ENCODE measurements at places on chromosomes 7 and 10.
A peak's percentile ranks its signal among the peaks of the same experiment; 100 is the strongest.

GRCh38 chr10:71429304-71429703 is 32.6 kb downstream of the CDH23 start:
- no peak for DNase-seq

DNA sequence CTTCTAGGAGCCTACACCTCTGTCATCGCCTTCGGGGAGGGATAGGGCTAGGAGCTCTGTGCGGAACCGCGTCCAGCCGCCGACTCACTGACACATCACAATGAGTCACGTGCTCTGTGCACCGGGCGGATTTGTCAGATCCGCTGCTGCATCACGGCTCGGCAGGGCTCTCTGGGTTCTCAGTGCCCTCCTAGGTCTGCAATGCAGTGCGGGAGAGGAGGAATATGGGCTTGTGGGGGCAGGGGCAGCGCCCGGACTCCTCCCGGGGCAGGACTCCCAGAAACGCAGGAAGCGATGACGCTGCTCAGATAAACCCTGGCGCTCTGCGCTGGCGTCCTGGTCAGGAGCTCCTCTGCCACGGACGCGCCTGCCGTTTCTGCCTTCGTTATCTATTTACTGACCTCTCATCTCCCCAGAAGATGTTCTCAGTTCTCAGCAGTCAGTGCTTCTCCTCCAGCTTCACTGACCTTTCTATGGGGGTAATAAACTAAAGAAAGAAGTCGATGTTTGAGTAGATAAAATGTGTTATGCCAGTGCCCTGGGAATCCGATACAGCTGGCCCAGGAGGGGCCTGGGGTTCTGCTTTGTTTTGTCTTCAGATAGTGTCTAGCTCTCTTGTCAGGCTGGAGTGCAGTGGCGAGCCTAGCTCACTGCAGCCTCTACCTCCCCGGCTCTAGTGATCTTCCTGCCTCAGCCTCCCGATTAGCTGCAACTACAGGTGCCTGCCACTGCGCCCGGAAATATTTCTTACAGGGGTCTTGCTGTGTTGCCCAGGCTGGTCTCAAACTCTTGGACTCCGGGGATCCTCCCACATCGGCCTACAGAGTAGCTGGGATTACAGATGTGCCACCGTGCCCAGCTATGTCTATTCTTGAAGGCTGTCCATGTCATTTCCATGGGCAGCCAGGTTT is 22.8 kb upstream of the ITGB1 start:
- DNase-seq: peak; percentile 76

DNA sequence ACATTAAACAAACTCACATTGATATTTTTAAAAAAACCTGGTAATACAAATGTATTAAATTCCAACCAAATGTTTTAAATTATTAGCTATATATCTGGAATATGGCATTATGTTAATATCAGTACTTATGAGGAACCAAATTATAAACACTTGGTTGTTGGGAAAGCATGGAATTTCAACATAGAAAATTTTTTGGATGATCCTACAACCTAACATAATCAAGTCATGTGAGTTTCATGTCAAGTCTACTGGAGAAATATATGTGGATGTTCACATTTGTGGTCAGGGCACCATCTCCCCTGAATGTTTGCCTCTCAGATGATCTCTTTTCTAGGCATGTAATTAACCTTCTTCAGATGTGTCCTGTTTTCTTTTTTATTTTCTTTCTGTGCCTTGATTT is 5.2 kb upstream of the POT1 start:
- no peak for DNase-seq

GRCh38 chr10:132606536-132607316 is 69.1 kb downstream of the INPP5A start:
- DNase-seq: no peak

GRCh38 chr10:128901236-128901635 is 565.8 kb upstream of the MGMT start:
- DNase-seq: no peak

DNA sequence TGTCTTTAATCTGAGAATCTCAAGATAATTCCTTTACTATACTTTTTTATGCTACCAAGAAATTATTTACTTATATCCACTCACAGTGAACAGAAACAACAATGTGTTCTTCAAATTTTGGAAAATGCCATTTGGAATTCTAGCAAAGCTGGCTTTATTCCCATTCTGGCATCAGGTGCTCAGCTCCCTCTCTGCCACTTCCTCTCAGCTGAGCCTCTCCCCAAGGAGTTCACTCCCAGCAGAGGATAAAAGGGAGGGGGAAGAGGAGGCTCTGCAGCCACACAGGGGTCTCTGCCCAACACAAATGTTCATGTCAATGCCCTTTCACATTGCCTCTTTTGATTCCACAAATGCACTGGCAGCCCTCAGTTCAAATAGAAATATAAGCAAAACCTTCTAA is 116.9 kb downstream of the CPEB3 start:
- DNase-seq: no peak

GRCh38 chr10:17113346-17113745 is 16.3 kb downstream of the CUBN start:
- DNase-seq: no peak

GRCh38 chr7:127532151-127532550 is 53.2 kb downstream of the GCC1 start:
- DNase-seq: no peak

DNA sequence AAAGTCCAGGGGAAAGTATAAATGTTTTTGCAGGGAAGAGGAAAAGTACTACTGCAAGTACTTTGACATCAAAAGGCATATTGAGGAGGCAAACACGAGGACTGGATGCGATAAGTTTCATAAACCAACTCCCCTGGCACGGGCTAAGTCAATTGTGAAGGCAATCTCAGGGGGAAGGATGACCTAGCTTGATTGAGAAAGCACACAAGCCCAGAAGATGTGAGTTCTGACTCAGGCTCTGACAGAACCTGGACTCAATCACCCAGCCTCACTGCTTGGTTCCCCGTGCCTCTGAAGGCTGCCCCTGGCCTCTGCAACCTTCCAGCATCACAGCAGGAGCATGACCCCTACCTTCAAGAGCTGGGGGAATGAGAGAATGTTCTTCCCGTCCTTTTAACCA is 93.2 kb upstream of the ZNF438 start:
- DNase-seq: no peak

DNA sequence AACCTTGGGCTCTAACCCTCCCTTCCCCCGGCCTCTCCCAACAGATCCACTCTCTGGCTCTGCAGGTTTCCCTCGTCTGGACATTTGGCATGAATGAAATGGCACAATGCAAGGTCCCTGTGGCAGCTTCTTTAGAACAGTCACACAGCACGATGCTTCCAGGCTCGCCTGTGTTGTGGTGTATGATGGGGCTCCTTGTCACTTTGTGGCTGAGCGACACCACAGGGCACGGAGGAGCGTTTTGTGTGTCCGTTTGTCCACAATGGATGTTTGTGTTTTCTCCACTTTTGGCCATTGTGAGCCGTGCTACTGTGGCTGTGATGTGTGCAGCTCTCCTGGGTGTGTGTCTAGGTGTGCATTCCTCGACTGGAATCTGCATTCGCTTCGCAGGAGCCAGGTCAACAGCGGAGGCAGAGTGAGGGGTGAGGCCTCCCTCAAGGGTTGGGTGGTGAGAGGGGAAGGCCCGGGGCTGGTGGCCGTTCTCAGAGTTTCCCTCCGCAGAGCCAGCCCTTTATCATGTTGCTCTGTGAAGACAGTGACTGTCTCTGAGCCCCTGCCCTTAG is 22.3 kb upstream of the SHH start:
- no peak for DNase-seq

DNA sequence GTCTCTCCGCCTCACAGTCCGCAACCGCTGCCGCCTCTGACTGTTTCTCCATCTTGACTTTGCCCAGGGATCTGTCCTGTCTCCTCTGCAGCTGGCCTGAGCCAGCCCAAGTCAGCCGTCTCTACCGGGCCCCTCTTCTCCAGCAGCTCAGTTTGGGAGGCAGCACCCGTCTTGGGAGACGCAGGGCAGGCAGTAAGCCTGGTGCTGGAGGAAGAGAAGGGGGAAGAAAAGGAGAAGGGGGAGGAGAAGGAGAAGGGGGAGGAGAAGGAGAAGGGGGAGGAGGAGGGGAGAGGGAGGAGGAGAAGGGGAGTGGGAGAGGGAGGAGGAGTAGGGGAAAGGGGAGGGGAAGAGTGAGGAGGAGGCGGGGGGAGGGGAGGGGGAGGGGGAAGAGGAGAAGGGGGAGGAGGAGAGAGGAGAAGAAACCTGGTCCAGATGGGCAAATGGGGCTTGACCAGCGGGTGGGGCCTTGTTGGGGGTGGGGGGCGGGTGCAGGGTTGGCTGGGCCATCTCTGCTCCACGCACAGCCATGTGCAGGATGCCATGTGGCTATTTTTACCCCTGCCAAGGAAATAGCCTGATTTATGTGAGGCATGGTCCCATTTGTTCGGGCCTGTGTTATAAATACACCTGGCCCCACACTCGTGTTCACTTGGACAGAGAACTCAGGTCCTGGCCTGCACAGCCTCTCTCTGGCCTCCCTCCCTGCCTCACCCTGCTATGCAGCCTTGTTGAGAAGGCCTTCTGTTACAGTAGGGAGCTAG is 35.9 kb upstream of the FZD9 start:
- no peak for DNase-seq

- DNase-seq: no peak
These were observed 165.4 kb downstream of the ST7 start for GRCh38 chr7:117118579-117119180.

DNA sequence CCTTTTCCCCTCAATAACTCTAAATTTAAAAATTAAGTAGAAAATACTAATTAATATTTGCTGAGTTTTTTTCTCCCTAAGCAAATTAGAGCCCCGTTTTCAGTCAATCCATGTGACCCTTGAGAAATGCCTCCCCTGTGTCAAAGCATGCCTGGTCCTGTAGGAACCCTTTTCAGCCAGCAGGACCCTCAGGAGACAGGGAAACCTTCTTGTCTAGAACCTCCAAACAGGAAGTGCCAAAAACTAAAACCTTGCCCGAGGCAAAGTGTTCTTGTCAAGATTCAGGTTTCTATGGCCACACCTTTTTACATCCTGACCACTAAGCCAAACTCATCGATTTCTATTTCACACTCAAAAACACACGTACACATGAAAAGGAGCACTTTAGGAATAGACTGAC is 60.1 kb upstream of the NFE2L3 start:
- no peak for DNase-seq

DNA sequence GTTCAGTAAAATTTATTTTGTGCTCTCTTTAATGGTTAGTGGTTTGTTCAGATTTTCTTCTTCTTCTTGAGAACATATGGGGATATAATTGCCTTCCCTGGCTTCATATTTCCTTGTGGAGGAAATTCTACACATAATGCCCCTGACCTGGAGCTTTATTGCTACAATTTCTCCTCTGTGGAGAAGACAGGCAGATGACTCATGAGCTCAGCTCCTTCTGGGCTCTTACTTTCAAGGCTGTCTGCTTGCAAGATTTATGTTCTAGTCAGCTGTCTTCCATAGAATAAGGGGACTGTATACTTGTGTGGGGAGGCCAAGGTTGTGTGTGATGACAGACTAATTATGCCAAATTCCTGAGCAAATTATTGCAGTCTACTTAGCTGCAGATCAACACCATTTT is 1.6 kb downstream of the LRRD1 start:
- DNase-seq: no peak

DNA sequence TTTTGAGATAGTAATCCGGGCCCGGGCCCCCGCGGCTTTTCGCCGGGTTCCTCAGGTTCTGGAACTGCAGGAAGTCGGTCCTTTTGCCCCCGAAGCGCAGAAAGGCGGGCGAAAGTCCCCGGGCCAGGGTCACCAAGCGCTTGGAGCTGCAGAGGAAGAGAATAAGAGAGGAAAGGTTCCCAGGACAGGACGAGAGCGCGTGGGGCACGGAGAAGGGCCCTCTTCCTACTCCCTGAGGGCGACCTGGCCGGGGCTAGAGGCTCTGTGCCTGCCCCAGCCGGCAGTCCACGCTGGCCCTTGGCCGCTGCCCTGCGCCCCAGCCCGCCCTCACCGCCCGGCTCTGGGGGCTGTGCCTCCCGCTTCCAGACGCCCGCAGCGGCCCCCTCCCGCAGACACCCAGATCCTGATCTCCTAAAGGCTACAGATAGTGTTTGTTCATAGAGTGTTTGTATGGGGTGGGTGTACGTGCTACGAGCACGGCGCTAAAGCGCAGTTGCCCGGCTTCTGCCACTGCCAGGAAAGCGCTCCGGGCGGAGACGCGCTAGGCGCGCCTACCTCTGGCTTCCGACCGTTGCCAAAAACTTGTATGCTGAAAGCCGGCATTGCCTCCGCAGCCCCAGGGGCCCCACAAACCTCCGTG is 3.2 kb downstream of the HPSE2 start:
- no peak for DNase-seq

GRCh38 chr7:19107356-19108146 is 9.9 kb downstream of the TWIST1 start:
- no peak for DNase-seq

DNA sequence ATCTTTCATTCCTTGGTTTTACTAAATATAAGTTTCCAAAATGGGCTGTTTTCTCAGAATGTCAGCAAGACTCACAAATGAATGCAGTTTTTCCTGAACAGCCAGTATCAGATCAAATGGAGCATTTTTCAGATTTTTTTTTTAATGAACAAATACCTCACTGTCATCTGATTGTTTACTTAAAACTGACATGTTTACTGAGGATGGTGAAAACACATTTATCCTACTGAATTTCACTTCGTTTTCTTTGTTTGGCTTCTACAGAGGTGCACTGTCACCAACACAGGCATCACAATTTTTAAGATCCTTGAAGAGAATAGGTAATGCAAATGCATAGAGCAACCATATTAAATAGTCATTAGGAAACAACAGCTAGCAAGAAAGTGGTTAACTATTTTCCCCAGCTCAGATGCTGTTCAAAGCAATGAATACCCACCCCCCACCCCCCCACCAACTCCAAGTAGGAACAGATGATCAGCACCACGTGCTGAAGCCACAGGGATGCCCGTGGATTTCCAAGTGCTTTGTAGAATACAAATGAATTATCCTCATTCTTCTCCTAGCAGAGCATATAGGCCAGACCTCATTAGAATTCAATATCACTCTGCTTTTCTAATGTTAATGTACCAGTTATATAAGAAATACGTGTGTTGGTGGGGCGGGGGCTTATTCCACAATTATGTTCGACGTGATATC is 205.9 kb downstream of the SKAP2 start:
- peak; percentile 22 for DNase-seq

DNA sequence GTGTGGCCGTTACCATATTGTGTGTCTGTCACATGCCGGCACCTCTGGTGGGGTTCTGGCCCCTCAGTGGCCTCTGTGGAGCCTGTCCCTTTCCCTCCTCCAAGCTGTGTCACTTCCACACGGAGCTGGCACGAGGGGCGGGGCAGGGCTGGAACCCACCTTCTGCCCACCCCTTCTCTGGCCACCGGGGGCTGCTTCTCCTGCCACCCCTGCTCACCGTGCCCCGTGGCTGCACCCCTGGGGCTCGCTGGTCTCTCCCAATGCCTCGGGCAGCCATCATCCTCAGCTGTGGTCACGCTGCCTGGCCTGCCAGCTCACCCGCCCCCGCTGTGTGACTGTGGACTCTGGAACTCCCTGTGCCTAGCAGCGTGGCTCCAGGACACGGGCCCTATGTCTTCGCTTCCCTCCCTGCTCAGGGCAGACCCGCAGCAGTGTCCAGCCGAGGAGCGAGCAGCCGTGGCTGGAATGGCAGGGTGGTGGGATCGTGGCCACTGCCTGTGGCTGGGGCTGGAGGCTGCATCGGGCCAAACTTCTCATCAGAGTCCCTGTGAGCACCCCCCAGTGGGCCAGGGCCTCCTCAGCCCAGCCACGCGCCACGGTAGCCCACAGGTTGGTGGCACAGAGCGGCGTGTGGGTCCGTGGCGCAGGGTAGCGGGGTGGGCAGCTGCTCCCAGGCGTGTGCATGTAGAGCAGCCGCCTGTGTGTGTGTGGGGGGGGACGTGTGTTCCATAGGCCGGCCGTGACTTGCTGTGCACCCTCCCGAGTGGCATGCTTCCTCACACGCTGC is 8.1 kb downstream of the TTYH3 start:
- no peak for DNase-seq

GRCh38 chr7:116687801-116688201 is 15.8 kb downstream of the MET start:
- no peak for DNase-seq

GRCh38 chr7:44162179-44162578 is 21.0 kb upstream of the MYL7 start:
- no peak for DNase-seq
